ENCODE measurements at places on chromosomes 2 and 18.

GRCh38 chr2:98086491-98087446, at the start of gene VWA3B:
VWA3B (plus strand) TSS chr2:98087167; CDS start chr2:98093093, 5,926 bp downstream.
- peak; percentile 36 for DNase-seq

DNA sequence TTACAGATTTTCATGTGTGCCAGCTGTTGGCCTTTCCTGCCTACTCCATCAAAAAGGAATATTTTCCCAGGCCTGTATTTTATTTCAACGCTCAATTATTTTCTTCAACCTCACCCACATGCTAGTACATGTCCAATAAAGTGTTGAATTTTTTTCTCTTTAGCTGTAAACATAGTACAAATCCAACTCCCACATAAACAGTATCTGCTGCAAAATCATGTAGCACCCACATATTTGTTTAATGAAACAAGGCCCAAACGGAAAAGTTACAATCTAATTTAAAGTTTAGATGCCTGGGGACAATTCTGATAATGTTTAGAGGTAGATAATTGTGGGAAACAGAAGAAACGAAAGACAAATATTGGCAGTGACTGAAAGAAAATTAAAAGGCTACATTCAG, 275.4 kb upstream of the ACVR2A start:
- DNase-seq, result no peak

- DNase-seq, result peak; percentile 52
Observed at GRCh38 chr2:79511320-79511951, 1.4 kb upstream of the CTNNA2 start.

- no peak for DNase-seq
Observed at GRCh38 chr18:3836483-3837335, 386.7 kb downstream of the TGIF1 start.

- no peak for DNase-seq
Observed at GRCh38 chr2:240431661-240432424, 3.6 kb upstream of the GPC1 start.

GRCh38 chr18:75309564-75309963, 99.0 kb downstream of the TSHZ1 start:
- DNase-seq, result no peak

- DNase-seq, result peak; percentile 30
Observed at GRCh38 chr2:134410831-134411231, 157.0 kb downstream of the MGAT5 start.

DNA sequence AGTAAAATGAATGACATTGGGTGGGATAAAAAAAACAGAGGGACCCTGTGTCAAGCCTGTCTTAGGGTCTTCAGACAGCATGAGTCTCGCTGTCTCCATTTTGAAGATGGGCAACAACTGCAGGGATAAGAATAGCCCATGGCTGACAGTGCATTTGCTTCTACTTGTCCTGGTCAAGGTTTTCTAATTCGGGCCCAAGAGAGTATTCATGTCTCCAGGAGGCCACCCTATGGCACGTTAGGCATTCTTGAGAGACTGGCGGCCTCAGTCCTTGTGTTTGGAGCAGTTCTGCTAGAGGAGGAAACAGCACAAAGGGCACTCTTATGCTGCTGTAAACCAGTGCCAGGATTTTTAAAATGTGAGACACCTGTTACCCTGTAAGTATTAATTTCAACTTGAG, 9.5 kb upstream of the MYL1 start:
- DNase-seq, result no peak

DNA sequence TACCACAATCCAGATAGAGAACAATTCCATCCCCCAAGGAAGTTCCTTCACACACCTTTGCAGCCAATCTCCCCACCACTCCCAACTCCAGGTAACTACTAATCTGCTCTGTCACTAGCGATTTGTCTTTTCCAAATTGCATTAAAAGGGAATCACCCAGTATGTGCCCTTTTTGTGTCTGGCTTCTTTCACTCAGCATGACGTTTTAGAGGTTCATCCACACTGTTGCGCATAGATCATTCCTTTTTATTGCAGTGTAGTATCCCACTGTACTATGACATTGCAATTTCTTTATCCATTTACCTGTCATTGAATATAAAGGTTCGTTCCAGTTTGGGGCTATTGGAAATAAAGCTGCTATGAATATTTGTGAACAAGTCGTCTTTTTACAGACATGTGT, 31.6 kb downstream of the TNS1 start:
- no peak for DNase-seq

GRCh38 chr2:17388798-17389197, 129.4 kb downstream of the RAD51AP2 start:
- DNase-seq, result peak; percentile 4

- DNase-seq, result no peak
Observed at GRCh38 chr2:7154656-7155055, 237.4 kb downstream of the RNF144A start.

All from fibroblast of skin of scalp (primary cell).